Stromal cell of bone marrow (primary cell): ENCODE measurements at places on chromosomes 5 and 9.
A peak's percentile ranks its signal among the peaks of the same experiment; 100 is the strongest.

- no peak for DNase-seq
Observed at GRCh38 chr5:7629561-7629960, 221.4 kb downstream of the CFAP90 start.

DNA sequence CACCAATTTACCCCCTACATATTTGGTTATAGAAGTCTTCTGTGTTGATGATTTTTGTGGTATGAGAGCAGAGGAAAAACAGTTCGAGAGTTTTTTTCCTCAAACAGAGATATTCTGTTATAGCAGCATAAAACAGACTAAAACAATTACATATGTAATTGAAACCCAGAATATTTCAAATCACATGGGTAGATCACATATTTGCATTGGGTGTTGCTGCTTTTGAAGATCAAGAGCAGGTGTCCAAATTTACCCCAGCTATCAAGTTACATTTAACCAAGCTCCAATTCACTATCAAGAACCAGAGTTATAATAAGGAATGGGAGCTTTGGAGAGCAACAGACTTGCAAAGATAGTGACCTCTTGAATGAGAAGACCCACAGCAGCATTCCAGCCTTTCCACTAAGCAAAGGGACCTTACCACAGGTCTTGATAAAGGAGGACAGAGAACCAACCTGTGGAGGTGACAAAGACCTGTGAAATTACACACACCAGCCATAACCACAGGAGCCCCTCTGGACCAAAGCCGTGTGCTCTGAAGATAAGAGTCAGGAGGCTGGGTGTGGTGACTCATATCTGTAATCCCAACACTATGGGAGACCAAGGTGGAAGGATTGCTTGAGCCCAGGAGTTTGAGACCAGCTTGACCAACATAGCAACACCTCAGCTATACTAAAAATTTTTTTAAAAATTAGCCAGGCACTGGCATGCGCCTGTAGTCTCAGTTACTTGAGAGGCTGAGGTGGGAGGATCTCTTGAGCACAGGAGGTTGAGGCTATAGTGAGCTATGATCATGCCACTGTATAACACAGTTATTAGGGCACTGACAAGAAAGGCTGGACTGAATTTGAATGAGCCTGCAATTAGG lies 4.0 kb upstream of the CCL28 start:
- no peak for DNase-seq

DNA sequence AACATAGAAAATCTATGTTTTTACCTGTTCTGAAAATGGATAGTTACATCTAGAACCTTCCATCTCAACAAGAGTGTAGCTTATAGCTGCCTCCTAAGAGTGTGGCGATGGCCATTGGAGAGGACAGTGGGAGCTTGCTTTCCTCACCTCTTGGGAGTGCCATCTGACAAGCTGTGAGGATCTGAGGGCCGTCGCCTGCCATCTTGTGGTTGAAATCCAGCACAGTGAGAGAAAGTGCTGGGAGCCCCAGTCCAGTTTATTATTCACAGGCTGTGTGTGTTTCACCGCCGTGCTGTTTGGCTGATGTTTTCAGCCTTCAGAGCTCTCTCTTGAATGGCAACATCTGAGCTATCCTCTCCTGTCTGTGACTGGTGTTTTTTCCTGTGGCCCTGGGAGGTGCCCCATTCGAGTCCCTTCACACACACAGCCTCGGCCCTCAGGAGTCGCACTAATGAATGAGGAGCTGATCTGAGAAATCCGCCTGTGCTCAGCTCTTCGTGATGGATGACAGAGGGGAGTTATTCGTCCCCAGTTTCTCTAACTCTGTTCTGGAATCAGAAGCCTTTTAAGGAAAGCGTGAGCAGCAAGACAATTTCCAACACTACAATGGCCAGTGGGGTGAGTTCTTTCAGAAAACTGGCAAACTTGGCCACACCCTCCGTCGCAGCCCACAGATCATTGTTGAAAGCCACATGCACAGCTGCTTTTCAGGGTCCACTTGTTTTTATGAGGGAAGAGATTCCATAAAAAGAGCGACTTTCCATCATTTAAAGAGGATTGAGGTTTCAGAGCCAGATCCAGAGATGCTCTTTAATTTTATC lies 170.3 kb downstream of the PDZD2 start:
- peak; percentile 65 for DNase-seq

DNA sequence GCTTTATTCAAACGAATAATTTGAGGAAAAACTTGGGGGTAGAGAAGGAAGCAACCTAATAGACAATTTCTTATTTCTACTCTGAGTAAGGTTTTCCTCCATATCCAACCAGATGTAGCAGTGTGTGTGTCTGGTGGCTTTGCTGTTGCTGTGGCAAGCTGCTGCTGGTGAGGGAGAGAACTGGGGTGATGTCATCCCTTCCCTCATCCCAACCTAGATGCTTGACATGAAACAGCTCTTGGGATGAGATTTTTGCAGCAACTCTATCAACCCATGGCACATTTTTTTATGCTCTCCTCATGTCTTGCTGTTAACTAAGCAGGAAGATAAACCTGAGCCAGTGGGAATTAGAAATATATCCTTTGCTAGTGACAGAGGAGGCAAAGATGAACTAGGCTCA lies 135.8 kb downstream of the PCSK1 start:
- DNase-seq = peak; percentile 79

GRCh38 chr5:68282001-68282400 lies 66.4 kb downstream of the PIK3R1 start:
- no peak for DNase-seq

- DNase-seq = no peak
Observed at GRCh38 chr5:66864240-66864884, 268.2 kb downstream of the MAST4 start.

DNA sequence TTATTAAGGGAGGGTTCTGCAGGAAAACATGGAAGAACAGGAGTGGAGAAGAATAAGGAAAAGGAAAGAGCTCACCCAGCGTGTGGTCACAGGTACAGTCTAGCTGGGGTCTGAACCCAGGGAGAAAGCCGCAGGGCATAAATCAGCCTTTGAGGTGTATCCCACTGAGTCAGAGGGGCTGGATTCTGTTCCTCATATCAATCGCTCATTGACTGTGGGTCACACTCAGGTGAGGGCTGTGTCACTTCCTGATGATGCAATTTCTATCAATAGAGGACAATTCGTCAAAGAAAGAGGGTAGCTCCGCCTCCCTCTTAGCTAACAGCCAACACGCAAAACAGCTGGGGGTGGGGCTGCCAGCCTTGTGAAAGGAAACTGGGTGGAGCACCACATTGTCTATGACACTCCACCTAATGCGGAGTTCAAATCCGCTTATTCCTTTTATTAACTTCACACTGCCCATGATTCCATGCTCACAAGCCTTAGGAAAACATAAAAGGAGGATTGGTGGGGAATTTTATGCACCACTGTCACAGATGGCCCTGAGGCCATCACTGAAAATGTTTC lies 176.2 kb downstream of the ICE1 start:
- no peak for DNase-seq

GRCh38 chr5:55699041-55699688 lies 13.0 kb downstream of the SLC38A9 start:
- DNase-seq = no peak

GRCh38 chr9:119365291-119366027 lies 3.8 kb downstream of the BRINP1 start:
- DNase-seq = peak; percentile 31

DNA sequence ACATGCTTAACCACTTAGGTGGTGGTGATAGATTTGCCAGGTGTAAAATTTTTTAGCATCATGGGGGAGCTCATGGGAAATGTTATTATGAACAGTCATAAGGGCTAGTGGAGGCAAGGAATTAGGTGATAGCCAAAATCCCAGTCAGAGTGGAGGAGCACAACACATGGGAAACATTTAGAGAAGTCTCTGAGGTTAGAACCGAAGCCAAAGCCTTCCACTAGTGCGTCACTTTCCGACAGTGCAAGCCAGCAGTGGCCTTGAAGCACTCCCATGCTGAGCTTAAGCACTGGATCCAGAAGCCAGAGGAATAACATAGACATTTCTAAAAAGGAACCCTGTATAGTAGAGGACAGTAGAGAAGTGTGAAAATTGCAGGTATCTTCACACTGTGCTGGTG lies 101.5 kb upstream of the SNX2 start:
- DNase-seq = peak; percentile 89
